Hematopoietic multipotent progenitor cell treated with erythropoietin and hydrocortisone succinate and interleukin-3 and kit ligand, for 17 days (in vitro differentiated cells): ENCODE measurements at places on chromosomes 2 and 18.
A peak's percentile ranks its signal among the peaks of the same experiment; 100 is the strongest.

DNA sequence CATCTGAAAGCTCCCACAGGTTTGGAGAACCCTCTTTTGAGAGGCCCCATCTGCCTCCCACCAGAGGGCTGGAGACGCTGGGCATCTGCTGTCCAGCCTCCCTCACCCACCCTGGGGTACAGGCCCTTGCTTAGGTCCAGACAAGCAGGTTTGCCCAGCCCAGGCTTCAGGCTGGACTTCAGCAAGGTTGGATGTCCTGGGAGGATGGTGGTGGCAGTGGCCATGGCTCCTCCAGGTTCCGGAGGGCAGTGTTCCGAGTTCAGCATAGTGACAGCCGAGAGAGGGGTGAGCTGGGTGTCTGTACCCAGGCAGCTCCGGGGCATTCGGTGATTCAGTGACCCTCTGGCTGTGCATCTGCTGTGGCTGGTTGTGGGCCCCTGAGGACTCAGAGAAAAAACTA lies 58.2 kb upstream of the HDAC4 start:
- DNase-seq: no peak

DNA sequence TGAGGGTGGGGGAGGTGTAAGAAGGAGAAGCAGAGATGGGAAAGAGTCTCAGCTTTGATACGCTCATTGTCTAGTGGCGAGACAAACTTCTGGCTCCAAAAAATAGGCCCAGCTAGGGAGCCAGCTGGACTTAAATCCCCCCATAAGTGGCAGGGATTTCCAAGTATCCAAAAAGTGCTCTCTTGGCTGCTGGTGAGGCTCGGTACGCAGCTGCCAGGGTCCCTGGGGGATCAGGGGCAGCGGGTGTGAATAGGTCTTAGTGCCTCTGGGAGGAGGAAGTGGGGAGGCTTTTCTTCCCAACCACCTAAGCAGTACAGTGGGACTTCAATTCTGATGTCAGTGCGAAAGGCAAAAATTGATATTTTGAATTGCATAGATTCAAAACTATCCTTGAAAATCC lies 73.5 kb downstream of the ALK start:
- DNase-seq: no peak

DNA sequence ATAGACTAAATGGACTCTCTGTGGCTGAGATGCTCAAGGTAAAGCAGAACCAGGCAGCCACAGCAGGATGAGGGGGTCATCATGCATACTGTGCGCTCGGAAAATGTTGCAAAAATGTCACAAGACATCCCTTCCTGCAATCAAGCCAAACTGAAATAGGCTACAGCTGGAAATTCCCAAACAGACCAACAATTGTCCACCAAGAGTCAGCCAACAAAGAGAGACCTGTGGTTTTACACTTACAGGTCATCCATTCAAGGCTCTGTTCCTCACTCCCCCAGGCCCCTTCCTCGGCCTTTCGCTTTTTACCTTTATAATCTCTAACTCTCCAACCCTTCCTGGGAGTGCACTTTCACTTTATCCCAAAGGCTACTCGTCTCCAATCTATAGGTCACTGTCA lies 1066.9 kb downstream of the TSN start:
- no peak for DNase-seq

GRCh38 chr2:240323601-240324291 lies 111.7 kb upstream of the GPC1 start:
- DNase-seq: no peak

DNA sequence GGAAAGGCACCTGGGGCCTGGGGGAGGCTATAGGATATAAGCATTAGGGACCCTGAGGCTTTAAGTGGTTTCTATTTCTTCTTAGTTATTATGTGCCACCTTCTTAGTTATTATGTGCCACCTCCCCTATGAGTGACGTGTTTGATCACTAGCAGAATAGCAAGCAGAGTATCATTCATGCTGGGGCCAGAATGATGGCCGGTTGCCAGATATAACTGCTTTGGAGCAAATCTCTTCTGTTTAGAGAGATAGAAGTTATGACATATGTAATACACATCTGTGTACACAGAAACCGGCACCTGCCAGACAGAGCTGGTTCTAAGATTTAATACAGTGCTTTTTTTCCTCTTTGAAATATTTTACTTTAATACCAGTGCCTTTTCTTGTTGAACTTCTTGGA lies 29.4 kb downstream of the LIPG start:
- no peak for DNase-seq

GRCh38 chr2:133504566-133505505 lies 63.4 kb downstream of the NCKAP5 start:
- no peak for DNase-seq

DNA sequence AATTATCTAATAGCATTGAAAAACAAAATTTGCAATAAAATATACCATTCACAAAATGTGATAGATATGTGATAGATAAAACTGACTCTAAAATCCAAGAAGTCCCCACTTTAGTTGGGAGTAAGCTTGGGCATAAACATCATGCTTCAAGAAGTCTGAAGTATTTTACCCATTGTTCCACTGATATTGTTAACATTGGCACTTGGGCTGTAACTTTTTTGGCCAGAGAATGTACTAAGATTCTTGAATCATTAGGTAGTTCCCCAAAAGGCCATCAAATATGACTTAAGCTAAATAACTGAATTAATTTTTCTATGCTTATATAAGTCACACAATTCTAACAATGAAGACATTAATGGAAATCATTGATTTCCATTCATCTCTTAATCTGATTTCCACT lies 413.6 kb downstream of the CDH2 start:
- DNase-seq: no peak

DNA sequence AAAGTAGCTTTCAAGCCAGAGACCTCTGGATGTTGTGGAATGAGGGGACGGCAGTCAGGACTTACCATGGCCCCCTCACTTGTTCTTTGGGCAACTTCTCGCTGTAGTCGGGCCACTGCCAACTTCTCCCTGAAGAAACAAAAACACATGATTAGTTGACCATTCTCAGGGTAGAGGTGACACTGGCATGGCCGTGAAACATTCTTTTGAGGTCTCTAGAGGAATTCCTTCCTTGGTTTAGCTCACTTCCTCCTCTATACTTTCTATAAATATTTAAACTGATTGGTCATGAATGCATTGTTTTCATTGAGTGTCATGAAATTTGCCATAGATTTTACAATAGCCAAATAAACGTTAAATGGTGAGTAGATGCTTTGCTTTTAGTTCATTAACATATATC lies 354.6 kb downstream of the NCKAP5 start:
- DNase-seq: no peak

- DNase-seq: peak; percentile 14
Measured at GRCh38 chr2:88187927-88188326, 17.8 kb downstream of the THNSL2 start.

DNA sequence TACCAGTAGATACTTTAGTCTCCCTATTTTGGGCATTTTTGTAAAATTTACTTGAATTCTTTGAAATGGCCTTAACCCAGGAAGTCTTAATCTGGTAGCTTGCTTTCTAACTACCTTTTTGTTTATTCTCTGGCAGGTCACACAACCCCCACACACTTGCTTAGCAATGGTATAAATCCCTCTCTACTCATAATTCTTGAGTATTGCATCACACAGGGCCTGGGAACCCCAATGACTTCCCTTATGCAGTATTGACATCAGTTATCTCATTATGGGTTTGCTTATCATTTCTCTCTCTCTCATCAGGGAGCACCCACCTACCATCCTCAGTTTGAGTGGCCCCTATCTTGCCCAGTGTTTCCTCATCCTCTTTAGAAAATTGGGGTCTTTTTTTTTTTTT lies 207.1 kb downstream of the KCNS3 start:
- DNase-seq: no peak

DNA sequence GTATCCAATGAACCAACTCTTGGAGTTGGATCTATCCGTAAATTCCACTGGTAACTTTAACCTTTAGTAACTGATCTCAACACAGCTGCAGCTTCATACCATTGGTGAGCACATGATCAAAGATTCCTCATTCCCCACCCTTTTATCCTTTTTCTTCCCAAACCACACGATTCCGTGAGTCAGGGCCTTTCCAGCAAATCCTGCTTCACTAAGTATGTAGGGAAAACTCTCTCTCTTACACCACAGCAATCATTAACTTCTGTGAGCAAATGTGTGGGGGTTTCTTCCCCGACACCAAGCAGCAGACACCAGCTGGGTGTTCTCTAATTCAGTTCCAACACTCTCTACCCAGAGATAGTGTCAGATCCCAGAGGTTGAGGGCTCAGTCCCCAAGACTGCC lies 23.5 kb downstream of the ELP2 start:
- DNase-seq: no peak

DNA sequence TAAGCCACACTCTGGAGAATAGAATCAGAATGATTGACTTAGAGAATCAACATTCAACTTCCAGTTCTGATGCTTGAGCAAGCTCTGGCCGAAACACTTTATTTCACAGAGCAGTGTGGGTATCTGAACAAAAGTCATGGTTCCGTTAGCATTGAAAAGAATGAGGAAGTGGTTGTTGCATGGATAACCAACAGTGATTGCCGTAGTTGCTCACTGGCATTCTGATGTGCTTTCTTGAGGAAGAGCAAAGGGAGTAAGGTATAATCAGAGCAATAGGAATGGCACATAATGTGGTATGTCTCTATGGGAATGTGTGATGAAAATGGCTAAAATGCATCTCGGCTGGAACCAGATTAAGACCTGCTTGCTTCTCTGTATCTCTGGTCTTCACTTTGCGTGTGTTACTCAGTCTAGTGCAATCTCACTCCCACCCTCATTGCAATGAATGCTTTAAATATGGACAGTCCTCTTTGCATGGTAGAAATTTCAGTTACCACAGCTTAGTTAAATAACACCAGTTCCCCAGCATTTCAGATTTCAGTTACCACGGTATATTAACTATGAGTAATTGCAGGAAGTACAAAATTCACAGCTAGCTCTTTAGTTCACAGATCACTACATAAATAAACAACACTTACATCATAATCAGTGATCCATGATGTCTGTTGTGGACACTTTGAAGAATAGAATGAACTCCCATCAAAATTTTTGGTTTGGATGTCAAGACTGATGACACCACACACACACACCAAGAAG lies 7.8 kb upstream of the RAB12 start:
- DNase-seq: no peak

GRCh38 chr2:228067309-228067708 lies 114.2 kb downstream of the SPHKAP start:
- DNase-seq: no peak

DNA sequence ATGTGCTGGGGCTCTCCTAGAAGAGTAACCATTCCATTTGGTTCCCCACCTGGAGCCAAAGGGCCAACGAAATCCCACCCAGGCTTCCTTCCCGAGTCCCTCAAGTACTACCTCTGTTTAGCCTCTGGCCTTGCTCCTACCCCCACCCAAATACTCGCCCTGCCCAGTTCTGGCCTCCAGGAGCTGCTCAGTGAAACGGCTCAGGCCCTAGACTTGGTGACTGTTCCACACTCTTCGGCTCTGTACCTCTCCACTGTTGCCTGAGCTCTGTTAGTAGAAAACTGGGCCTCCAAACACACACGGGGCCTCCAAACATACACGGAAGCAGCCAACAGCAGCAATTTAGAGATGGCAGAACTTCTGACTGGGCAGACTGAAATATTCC lies 4.2 kb downstream of the OTX1 start:
- no peak for DNase-seq

GRCh38 chr18:42229211-42230210 lies 274.5 kb downstream of the PIK3C3 start:
- no peak for DNase-seq

DNA sequence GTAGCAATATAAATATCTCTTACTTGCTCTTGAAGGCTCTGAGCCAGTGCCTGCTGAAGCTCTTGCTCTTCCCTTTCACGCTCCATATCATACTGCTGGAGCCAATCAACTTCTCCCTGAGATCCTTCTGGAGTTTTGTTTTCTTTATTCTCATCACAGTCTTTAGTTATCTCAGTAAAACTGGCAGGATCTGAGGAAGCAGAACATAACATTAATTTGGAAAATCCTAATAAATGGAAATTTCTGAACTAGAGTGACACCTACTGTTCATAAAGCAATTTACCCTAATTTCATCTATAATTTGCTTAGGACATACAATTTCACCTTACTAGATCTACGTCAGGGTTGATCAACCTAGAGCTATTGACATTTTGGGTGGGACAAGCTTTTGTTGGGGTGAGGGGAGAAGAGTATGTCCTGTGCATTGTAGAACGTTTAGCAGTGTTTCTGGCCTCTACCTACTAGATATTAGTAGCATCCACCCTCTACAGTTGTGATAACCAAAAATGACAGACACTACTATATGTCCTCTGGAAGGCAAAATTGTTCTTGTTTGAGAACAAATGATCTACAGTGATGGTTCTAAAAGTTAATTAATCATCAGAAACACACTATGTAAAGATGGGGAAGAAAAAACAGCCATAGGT lies 47.2 kb downstream of the VIL1 start:
- peak; percentile 69 for DNase-seq

- no peak for DNase-seq
Measured at GRCh38 chr2:194867328-194867727, 789.7 kb upstream of the SLC39A10 start.

GRCh38 chr2:150188800-150189199 lies 298.7 kb downstream of the RND3 start:
- no peak for DNase-seq

DNA sequence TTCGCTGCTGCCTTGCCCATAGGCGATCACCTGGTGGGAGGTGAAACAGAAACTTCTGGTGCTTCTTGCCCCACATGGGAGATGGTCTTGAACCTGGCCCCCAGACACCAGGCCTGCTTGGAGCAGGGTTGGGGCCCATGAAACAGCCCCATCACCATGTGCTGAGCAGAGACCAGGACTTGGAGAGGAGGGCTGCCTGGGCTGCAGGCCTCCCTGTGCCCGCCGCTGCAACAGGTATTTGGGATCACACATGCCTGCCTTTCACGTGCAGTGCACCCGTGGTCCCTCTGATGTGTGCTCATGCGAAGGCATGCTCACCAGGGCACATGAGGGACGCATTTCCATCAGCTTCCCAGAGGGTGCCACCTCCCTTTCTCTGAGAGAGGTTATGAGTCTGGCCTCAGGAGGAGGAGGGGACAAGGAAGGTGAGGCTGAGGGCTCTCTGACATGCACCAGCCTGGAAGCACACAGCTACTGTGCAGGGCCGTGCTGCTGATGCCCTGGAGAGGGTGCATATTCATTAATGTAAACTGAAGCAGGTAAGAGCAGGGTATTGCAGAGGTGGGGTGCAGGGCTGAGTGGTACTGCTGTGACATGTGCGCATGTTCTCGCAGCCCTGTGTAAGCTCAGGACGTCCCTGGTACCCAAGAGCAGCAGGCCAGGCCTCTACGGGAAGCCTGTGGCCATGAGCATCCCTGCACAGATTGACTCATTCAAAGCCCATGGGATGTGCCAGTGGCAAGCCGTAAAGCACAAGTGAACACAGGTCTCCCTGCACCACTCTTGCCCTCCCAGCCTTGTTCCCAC lies 4.2 kb upstream of the OXER1 start:
- no peak for DNase-seq

GRCh38 chr18:9876867-9877654 lies 8.7 kb upstream of the TXNDC2 start:
- DNase-seq: peak; percentile 70

- DNase-seq: no peak
Measured at GRCh38 chr2:98778741-98779483, 48.0 kb upstream of the MGAT4A start.

GRCh38 chr18:3048820-3049349 lies 35.9 kb upstream of the LPIN2 start:
- no peak for DNase-seq

- no peak for DNase-seq
Measured at GRCh38 chr2:42848726-42849290, 56.4 kb upstream of the HAAO start.

GRCh38 chr2:196989496-196989895 lies 63.0 kb upstream of the PGAP1 start:
- no peak for DNase-seq

GRCh38 chr2:65501074-65501473 lies 68.7 kb upstream of the SPRED2 start:
- DNase-seq: no peak

GRCh38 chr2:240179941-240180666 lies 39.6 kb upstream of the OTOS start:
- DNase-seq: no peak
